ENCODE measurements at places on chromosomes 3 and 15.

- DNase-seq, result no peak
Observed at GRCh38 chr3:178907081-178907480, 164.5 kb downstream of the ZMAT3 start.

- no peak for DNase-seq
Observed at GRCh38 chr3:131713416-131714123, 210.8 kb upstream of the MRPL3 start.

- DNase-seq, result no peak
Observed at GRCh38 chr3:138912237-138912636, 34.7 kb downstream of the FOXL2 start.

DNA sequence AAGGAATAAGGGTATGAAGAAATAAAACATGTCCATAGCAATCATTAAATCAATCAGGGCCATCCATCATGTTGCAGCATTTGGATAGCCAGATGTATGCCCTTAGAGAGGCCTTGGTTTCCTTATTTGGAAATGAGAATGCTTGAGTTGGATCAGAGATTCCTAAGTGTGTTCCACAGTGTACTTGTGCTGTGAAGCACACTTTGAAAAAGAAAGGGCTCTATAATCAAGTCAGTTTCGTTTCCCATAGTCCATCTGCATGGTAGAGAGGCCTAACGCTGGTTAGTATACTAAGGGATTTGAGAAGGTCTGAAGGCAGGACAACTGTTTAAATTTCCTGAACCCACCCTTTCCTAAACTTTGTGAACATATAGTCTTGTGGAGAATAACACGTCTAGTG lies 30.9 kb downstream of the RBMS3 start:
- no peak for DNase-seq

- no peak for DNase-seq
Observed at GRCh38 chr3:55702822-55703221, 215.7 kb upstream of the WNT5A start.

- DNase-seq, result no peak
Observed at GRCh38 chr3:110612045-110612444, 459.6 kb upstream of the NECTIN3 start.
